Mucosa of descending colon (tissue), 3 donors: ENCODE measurements at places on chromosomes 1 and 21. TPM values are rescaled to one million over a fixed set of nuclear protein-coding genes. Genes with fewer than 3 reads are reported as not detected.

GRCh38 chr1:205711105-205712048, 31.1 kb upstream of the SLC45A3 start:
- DNase-seq: no peak

GRCh38 chr1:193538003-193538354, 351.6 kb upstream of the B3GALT2 start:
- DNase-seq: no peak

- no peak for DNase-seq
These were observed 24.8 kb upstream of the GBP6 start for GRCh38 chr1:89339039-89339438.

GRCh38 chr1:159882527-159882862, 17.5 kb downstream of the CFAP45 start:
- DNase-seq: no peak

GRCh38 chr1:67429011-67429527, 1.1 kb downstream of the SERBP1 start:
- DNase-seq: no peak

Gene ZNF648
- total RNA-seq: 0.07 TPM

GRCh38 chr1:103160281-103160680, 52.0 kb upstream of the COL11A1 start:
- DNase-seq: no peak

- no peak for DNase-seq
These were observed 141.6 kb upstream of the KLHDC7A start for GRCh38 chr1:18339161-18339560.
